COLO829 (cell line): ENCODE measurements at places on chromosomes 6 and 20.

DNA sequence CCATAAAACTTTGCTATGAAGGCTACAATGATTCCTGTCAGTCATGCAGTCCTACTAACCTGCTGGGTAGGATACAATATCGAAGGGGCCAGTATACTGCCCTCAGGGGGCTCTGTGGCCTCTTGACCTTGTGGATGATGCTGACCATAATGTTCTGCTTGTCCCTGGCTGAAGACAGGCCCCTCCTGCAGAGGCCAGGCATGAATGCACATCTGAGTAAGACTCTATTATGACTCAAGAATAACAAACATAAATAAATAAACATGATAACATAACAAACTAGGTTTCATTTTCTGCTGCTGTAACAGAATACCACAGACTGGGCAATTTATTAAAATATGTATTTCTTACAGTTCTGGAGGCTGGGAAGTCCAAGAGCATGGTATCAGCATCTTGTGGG, 44.0 kb upstream of the POU5F1 start:
- DNase-seq, result no peak

- DNase-seq, result no peak
Measured at GRCh38 chr20:51442602-51443001, 99.9 kb downstream of the NFATC2 start.

- DNase-seq, result no peak
Measured at GRCh38 chr6:31887173-31888007, 8.6 kb upstream of the SLC44A4 start.

- no peak for DNase-seq
Measured at GRCh38 chr6:148274809-148275208, 67.8 kb upstream of the SASH1 start.

DNA sequence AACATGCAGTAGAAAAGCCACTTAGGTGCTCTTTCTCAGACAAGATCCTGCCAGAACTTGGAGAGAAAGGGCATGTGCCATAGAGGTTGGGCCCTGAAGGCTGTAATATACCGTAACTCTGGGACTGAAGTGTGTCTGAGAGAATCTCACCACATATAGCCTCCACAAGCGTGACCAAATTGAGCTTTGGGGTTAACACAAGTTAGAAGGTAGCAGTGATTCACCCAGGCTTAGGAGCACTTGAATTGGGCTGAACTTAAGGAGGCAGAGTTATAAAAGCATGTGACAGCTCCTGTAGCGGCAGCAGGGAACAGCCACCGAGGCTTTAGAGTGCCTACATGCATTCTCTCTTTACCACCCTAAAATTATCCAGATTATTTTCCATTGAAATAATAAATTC, 361.6 kb downstream of the PHF3 start:
- DNase-seq, result no peak

- DNase-seq, result no peak
Measured at GRCh38 chr6:3316331-3316730, 57.6 kb downstream of the PSMG4 start.

DNA sequence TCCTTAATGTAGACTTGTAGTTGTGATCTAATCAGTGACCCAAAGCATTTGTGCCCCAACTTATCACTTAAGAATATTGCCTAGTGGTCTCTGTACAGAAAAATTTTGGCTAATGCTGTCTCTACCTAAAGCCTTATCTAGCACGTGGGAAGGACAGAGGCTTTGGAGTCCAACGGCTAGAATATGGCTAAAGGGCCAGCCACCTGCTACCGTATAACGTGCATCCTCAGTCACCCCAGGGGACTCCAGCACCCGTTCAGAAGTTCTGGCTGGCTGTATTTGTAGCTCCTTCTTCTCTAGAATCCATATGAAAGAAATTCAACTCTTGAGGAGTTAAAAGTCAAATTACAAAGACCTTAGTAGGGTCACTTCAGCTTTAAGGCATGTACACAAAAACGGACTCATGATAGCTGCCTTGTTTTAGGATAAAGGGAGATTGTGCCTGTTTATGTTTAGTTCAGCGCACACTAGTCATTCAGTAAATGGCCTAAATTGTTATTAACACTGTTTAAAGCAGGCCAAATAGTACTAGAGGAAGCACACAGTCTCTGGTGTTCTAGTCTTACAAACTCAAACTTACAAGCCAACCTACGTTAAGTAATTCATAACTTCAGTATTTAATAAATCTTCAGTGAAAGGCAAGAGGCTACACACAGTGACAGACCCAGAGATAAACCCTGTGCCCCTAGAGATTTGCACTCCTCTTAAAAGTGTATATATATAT, 407.5 kb upstream of the PLCB4 start:
- no peak for DNase-seq

GRCh38 chr20:58722877-58723627, 30.5 kb downstream of the NPEPL1 start:
- no peak for DNase-seq

GRCh38 chr6:19356692-19357091, 480.5 kb upstream of the ID4 start:
- DNase-seq, result no peak

- peak; percentile 30 for DNase-seq
Measured at GRCh38 chr6:112372226-112372806, 25.2 kb downstream of the RFPL4B start.

- DNase-seq, result no peak
Measured at GRCh38 chr6:116411284-116411623, 40.5 kb downstream of the DSE start.

DNA sequence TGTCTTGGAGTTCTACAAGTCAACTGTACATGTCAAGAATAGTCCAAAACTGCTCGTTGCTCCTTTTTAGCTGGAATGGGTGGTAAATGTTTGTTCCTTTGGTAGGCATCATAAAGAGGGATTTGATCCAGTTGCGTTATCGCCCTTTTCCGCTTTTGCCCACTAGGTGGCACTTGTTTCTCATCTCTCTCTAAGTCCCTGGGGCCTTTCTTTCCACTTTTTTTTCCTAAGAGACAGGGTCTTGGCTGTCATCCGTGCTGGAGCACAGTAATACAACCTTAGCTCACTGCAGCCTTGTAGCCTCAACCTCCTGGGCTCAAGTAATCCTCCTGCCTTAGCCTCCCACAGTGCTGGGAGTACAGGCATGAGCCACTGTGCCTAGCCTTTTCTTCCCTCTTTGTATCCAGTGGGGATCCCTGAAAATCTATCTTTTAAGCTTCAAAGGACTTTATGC, 20.7 kb downstream of the GTPBP2 start:
- DNase-seq, result peak; percentile 74

DNA sequence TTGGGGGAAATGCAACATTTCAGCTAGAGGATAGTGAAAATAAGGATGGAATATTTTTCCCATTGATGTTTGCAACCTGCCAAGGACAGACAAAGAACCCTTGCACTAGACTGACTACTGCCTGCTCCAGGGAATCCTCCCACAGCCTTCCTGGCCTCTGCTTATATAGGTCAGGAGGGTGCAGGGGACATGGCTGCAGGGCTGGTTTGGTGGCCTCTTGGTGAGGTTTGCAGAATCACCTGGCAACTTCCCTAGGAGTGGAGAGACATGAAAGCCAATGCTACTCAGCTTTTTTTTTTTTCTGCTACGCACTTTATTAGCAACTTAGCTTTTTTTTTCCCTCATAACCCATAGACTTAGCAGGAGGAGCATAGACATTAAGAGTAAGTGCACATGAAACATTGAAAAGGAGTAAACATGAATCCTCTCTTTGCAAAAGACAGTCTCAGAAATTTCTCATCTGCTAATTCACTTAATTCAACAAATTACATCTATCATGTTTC, 39.8 kb upstream of the CDYL start:
- no peak for DNase-seq

GRCh38 chr20:57893366-57893999, 183.7 kb upstream of the PMEPA1 start:
- no peak for DNase-seq

DNA sequence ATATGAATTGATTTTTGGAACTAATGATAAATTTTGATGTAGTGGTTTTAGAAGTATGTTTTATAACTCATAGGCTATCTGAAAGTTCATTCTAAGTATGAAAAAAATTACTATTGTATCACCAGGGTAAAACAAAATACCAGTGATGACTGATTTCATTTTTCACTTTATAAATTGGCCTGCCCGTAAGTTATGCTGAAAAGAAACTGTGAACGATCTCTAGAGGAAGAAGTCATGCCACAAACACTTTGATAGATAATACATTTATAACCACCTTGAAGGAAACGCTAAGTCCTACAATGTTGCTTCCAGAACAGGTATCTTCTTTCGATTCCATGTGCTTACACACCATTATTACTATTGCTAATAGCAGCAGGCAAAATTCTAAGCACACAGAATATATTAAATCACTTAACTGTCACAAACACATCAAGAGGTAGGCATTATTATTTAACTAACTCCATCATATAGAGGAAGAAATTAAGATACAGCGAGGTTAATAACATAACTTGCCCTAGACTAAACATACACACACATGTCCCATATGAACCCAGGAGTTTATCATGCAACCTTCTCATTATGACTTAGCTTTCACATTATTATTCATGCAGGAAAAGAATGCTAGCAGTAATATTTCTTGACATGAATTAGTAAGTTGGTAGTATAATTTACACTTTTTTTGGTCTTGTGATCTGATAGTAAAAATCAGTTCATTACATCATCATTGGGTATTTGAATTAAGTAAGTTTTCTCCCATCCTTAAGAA, 44.7 kb downstream of the RGS17 start:
- DNase-seq, result no peak

GRCh38 chr6:151481786-151482185, 12.0 kb upstream of the CCDC170 start:
- DNase-seq, result no peak

GRCh38 chr6:156534594-156534993, 242.6 kb upstream of the ARID1B start:
- DNase-seq, result no peak

DNA sequence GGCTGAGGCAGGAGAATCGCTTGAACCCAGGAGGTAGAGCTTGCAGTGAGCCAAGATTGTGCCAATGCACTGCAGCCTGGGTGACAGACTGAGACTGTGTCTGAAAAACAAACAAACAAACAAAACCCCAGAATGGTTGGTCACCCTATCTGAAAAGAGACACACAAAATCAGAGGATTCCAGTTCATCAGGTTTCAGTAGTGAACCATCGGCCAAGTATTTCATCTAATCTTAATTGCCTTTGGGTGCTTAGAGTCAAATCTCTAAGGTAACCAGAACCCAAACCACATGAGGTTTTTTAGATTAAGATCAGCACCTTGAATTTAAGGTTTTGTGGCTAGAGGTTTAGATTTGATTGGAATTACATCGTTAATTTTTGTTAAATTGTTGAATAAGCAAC, 8.3 kb upstream of the ZBTB2 start:
- DNase-seq, result no peak

- no peak for DNase-seq
Measured at GRCh38 chr20:62662422-62662821, 20.1 kb downstream of the SLCO4A1 start.

DNA sequence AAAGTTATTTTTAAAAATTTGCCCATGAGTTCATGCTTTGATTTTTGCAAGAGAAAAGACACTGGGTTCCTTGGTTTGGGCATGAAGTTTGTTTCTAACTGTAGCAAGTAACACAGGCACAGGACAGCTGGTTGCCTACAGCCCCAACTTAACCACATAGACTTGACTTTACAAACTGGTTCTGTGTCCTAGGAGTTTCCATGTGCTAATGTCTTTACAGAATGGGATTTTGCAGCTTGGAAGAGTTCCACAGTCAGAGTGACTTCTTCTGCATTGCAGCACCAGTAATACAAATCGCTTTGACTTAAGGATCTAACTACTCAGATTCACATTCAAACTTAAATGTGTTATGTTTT, 44.3 kb downstream of the OR2B2 start:
- DNase-seq, result no peak

- DNase-seq, result no peak
Measured at GRCh38 chr6:84766799-84767525, 2.6 kb upstream of the TBX18 start.

- no peak for DNase-seq
Measured at GRCh38 chr6:133407320-133408100, 166.4 kb downstream of the EYA4 start.

DNA sequence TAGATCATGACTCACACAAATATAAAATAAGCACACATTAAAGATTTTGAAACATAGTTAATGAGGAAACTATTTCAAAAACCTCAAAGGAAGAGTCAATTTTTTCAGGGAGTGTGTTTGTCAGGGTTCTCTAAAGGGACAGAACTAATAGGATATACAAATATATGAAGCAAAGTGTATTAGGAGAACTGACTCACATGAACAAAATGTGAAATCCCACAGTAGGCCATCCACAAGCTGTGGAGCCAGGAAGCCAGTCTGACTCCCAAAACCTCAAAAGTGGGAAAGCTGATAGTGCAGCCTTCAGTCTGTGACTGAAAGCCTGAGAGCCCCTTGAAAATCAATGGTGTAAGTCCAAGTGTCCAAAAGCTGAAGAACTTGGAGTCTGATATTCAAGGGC, 898.0 kb upstream of the EYS start:
- no peak for DNase-seq

- no peak for DNase-seq
Measured at GRCh38 chr20:3937618-3938017, 48.4 kb downstream of the PANK2 start.

DNA sequence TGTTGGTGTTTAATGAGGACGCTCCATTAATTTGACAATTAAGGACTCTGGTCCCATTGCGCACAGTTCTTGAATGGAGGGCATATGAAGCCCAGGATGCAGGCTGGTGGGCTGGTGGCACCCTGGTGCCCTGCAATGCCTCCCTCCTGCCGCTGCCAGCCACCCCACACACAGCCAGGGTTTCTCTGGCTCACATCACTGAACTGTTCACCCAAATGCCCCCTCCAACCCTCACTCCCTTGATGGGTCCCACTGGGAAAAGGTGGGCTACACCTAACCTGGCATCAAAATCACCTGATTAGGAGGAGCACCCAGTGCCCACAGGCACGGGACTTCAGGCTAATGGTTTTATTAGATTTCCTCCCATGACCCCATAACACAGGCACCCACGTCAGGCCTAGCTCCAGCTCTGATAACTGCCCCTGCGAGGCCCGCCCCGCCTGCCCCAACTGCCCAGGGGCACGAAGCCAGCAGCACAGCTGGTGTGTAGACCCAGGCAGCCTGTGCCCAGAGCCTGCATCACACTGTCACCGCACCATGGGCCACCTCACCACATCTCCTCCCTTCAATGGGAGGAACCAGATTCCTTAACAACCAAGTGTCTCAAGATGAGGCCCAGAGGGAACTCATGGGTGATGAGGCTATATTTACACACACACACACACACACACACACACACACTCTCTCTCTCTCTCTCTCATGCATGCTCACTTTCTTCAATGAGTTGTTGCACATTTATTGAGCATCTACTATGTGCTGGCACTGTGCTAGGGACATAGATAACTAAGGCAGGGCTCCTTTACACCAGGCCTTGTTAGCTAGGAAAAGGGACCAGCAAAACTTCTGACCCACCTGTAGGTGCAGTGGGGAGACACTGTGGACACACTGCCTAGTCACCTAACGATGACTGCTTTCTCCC, 107.3 kb downstream of the NOL4L start:
- no peak for DNase-seq

GRCh38 chr20:12098421-12098820, 180.7 kb downstream of the BTBD3 start:
- DNase-seq, result no peak
